ENCODE measurements at places on chromosomes 1 and 21.

DNA sequence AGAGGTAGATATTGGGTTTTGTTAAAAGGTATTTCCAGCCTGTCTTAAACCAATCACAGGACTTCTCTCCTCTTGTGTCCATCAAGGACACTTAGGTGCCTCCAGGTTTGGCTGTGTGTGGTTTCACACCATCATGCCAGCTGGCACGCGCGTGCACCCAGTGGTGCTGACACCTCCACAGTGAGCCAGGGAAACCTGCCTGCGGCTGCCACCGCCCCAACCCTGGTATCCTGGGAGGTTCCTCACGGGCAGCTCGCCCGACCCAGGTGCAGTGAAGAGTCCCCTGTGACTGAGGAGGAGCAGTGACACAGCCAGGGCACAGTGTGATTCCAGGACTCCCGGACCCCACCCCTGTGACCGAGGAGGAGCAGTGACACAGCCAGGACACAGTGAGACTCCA is 13.2 kb upstream of the COL6A2 start:
- no peak for DNase-seq

- no peak for DNase-seq
These were observed 65.3 kb downstream of the URB2 start for GRCh38 chr1:229691362-229691761.

GRCh38 chr1:230220478-230220877 is 153.4 kb downstream of the GALNT2 start:
- DNase-seq = no peak

- DNase-seq = no peak
These were observed 16.7 kb downstream of the SHISA4 start for GRCh38 chr1:201905234-201905890.

GRCh38 chr1:32963746-32964460 is 706 bp downstream of the RNF19B start:
- DNase-seq = no peak

DNA sequence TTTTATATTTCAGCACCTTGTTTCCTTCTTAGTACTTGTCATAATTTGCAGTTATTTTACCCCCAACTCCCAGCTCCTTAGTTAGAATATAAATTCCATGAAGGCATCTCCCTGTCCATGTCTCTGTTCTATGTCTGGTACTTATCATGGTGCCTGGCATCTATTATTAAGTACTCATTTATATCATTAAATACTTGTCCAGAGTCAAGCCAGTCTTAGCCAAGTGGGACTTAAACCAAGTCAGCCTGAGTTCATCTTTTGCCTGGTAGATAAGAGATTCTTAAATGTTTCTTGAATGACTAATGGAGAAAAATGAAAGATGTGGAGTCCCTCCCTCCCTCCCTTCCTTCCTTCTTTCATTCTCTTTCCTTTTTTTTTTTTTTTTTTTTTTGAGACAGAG is 9.4 kb downstream of the SLC25A44 start:
- DNase-seq = no peak

DNA sequence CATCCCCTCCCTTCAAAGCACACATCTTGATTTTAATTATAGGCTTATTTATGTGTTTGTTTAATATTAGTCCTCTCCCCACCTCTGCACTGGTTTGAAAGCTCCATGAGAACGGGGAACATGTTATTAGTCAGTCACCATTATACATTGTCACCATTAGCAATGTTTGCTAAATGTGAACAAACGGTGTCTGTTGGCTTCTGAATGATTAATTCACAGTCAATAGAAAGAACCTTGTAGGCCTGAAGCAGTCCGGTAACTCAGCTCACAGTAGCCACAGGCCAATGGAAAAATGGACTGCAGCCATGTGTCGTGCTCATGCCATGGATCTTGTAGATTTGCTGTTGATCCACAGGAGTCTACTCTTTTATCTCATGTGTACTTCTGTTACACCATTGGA is 49.7 kb upstream of the NHLH2 start:
- no peak for DNase-seq
